ENCODE measurements at places on chromosomes 1 and 21. TPM values are rescaled to one million over a fixed set of nuclear protein-coding genes. Genes with fewer than 3 reads are reported as not detected.

Gene SH2D5
- 1.4 TPM for total RNA-seq

Gene SGIP1
- 99.6 TPM for total RNA-seq

Gene INSRR
- total RNA-seq = not detected

Gene ADAMTS1
- 20.7 TPM for total RNA-seq

Gene TAS1R3
- total RNA-seq = 0.32 TPM
